ENCODE measurements at places on chromosomes 2 and 18.

GRCh38 chr2:230459216-230459615 lies 43.2 kb downstream of the SP100 start:
- no peak for DNase-seq

DNA sequence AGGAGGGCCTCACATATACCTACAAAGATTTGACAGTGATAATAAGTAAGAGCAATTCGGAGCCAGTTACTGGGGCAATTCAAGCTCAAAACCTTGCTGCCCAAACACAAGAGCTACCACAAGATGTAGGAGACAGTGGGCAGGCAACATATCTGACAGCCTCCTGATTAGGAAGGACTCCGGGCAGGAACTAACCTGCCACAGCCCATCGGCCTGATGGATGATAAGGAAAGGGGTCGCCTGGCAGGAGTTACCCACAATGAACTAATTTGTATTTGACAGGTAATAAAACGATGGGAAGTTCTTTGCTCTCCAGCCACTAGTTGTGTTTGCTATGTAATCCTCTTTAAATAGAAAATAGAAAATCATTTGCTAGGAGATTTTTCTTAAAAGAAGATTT lies 100.2 kb downstream of the ARHGAP15 start:
- no peak for DNase-seq

- DNase-seq: no peak
Observed at GRCh38 chr2:66899648-66900047, 464.7 kb downstream of the MEIS1 start.

DNA sequence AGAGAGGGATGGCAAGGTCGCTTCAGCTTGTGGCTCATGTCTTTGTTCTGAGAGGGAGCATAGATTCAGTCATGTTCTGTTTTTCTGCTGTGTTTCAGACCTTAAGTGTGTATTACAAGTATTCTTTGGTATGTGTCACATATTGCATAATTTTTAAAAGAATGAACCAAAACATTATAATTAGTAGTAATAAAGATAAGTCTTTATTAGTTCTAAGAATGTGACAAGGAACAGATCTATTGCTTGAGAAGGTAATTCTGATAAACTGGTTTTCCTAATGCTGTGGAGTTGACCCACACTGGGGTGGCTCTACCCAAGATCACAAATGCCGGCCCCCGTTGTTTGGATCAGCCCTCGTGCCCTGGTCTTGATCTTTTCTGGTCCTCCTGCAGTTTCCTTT lies 124.3 kb upstream of the FOSL2 start:
- DNase-seq: no peak

DNA sequence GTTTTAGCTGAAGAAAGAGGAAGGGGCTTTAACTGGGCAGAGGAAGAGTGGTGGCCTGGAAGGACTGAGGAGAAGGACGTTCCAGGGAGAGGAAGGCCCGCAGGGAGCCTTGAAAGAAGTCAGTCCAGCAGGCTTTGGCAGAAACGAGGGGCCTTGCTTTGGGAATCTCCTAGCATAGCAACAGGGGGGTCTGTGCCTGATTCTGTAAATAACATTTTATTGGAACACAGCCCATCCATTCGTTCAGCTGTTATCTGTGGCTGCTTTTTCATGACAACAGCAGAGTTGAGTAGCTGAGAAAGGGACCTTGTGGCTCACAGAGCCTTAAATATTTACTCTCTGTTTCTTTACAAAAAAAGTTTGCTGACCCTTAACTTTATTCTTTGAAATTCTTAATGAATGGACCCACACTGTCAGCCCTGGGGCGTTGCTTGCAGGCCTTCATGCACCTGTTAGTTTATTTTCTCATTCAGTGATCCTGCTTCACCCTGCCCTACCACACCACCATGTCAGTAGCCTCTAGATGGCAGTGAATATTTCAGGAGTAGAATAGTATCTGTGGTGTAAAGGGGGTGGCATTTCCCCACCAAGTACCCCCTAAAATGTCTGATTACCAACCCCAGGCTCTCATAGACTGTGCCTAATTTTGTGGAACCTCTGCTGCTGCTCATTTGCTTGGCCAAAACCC lies 61.0 kb downstream of the MGAT5 start:
- no peak for DNase-seq

GRCh38 chr18:49459404-49460171 lies 857 bp downstream of the DYM start:
- DNase-seq: peak; percentile 77

DNA sequence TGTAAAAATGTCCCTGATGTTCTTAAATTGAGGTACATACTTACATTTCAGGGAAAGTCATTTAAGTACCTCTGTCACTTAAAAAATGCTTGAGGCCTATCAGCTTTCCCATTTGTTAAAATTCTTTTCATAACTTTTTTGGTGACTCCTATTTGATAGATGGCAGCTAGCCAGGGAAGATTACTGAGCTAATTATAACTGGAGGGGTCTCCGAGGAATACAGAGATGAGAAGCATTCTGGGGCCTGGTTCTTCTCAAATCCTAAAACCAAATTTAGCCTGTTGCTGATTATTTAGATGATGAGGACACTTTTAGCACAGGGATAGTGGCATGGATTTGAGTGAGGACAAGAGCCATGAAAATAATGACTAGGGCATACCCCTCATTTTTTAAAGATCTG lies 4.8 kb downstream of the UGP2 start:
- DNase-seq: no peak

DNA sequence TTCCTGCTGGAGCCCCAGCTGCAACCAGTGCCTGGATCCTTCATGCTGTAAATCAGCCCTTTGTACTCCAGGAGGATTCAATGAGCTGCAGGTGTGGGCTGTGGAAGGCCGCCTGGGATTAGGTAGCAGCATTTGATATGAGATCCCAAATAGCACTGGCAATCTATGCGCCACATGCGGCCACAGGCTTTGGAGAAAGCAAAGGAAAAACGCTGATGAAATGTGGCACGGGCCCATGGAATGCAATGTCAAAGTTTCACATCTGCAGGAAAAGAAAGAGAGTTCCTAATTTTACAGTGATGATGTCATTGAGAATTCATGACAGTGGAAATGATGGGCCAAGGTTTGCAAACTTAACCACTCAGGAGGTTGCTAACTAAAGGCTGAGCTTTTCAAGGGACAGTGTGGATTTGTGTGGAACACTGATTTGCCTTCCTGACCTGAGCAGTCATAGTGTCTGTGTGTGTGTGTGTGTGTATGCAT lies 216.4 kb upstream of the OSR1 start:
- no peak for DNase-seq

GRCh38 chr2:158047156-158047611 lies 54.5 kb upstream of the UPP2 start:
- DNase-seq: no peak

DNA sequence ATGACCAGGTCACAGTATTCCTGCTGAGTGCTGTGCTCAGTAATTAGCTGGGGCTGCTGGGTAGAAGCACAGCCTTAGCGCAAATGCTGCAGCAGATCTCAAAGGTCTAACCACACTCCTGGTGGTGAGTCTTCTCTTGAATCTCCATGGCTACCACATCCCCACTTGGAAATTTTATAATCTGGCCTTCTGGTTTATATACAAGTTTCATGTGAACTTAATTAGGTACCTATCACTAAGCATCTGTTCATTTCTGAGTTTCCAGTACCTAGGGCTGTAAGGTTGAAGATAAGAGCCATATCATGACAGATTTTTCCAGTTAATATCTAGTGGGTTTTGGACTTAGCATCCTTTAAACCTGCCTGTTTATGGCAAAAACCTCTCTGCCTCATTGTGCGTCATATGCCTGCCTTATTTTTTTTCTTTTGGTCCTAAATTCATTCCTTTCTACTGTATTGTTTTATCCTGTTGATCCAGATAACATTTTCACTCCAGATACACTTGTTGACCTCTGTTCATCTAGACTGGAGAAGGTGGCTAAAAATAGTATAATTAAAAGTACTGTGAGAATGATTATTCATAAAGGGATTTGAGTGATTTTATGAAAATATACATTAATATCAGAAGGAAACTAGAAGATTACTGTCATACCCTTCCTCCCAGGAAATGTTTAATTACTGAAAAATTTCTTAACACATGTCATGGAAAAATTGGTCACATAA lies 168.4 kb upstream of the THUMPD2 start:
- no peak for DNase-seq

DNA sequence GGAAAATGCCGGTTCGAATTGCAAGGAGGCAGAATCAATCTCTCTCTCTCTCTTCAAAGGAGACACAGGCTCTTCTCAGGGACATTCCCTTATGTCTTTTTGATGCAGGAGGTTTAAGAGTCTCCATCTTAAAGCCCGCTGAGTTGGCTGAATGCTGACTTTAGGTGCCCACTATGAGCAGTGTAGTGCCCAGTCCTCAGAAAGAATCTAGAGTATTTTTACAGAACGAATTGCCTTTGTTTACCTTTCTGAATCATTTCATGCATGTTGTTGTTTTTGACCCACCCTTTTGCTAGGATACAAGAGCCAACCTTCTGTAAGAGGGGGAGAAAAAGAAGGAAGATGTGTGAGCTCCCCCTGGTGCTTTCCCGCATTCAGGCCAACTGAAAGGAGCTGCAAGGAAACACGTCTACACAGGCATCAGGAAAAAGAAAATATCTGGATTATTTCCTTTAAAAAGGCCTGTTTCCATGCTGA lies 193.5 kb upstream of the TCF4 start:
- no peak for DNase-seq

- no peak for DNase-seq
Observed at GRCh38 chr2:46547223-46548102, 68.1 kb downstream of the TMEM247 start.

DNA sequence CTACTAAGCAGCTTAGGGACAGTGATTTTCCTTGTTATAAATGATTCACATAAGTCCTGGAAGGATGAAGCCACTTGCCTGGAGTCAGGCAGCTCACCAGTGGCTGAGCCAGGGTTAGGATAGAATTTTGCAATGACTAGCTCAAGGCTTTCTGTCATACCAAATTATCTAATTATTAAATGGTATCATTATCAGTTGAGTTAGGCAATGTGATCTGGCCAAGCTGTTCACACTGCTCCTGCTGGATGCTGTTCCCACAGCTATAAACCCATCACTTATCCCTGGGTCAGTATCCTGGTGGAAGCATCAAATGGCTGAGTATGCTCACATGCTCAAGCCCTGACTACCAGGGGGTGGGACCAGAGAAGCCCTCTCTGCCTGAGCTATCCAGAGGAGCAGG lies 235.2 kb downstream of the MTX2 start:
- DNase-seq: no peak

DNA sequence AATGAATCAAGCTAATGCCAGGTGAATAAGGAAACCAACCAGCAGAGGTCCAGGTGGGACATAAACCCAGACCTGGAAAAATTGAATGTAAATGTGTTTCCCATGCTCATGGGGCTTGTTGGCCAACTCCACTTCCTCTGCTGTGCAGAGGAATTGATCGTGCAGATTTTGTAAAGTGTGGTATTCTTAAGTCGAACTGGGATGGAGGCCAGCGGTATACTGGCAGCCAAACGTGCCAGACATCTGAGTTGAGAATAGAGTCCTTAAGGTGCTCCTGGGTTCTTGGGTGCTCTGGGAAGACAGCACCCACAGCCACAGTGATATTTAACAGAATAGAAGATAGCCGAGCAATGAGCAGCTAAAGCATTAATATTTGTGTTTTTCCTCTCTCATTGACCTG lies 146.5 kb upstream of the LGALSL start:
- no peak for DNase-seq

GRCh38 chr18:10565835-10566234 lies 40.0 kb downstream of the NAPG start:
- peak; percentile 14 for DNase-seq

DNA sequence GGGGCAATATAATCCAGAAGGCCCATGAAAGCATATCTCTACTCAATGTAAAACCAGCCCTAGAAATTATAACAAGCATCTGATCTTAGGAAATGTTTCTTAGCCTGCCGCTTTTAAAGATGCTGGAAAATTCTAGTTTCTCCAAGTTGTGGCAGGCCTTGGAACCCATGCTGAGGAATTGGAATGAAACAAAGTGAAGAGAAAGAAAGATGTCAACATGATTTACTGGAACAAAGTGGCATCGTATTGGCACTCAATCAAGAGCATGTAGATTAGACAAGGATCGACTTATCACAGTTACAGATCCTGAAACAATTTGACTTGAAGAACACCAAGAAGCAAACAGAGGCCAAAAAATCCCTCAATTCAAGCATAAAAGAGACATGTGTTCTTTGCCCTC lies 28.7 kb downstream of the CNTNAP5 start:
- DNase-seq: no peak

GRCh38 chr2:186771850-186772463 lies 77.0 kb downstream of the ZSWIM2 start:
- DNase-seq: no peak

DNA sequence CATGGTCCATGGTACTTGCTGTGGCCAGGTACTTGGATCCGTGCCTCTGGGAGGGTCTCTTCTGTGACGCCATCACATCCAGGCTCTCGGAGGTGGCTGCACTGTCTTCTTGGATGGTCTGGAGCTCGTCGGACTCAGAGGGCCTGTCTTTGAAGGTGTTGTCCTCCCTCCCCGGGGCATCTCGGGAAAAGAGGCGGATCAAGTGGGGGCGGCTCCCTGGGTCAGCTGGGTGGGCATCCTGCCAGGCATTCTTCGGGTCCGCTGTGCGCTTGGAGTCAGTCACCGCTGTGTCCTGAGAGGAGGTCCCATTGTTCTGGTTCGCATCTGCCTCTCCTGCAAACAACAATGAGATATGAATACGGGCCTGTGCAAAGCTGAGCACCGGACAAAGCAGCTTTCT lies 115.6 kb downstream of the MBP start:
- no peak for DNase-seq

- no peak for DNase-seq
Observed at GRCh38 chr2:75288760-75289159, 89.4 kb upstream of the TACR1 start.

GRCh38 chr18:4831791-4832375 lies 365.2 kb downstream of the AKAIN1 start:
- no peak for DNase-seq

DNA sequence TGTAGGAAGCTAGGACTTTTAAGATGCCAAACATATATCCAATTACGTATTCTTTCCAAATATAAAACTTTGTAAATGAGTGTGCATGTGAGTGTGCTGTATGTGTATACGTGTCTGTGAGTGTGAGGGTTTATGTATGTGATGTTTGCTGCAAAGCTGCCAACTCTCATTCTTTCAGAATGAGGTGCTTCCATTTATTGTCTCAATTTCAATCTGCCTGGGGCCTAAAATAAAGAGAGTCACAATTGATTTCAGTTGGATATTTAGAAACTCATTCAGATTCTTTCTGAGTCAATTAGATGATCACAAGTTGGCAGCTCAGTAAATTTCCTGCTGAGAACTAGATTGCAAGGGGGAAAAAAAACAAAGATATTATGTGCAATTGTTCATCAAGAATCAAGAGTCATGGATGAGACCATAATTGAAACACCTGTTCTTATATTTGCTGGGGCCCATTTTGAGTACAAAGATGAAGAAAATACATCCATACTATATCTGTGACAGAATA lies 621.2 kb upstream of the ACVR2A start:
- no peak for DNase-seq

- no peak for DNase-seq
Observed at GRCh38 chr18:48875942-48876511, 74.7 kb downstream of the SMAD7 start.

Measured in activated effector memory CD4-positive, alpha-beta T cell treated with anti-CD3 and anti-CD28 coated beads, Interleukin-2, amount 50 U/mL, for 16 hours (primary cell).